ENCODE measurements at places on chromosomes 1 and 21.

DNA sequence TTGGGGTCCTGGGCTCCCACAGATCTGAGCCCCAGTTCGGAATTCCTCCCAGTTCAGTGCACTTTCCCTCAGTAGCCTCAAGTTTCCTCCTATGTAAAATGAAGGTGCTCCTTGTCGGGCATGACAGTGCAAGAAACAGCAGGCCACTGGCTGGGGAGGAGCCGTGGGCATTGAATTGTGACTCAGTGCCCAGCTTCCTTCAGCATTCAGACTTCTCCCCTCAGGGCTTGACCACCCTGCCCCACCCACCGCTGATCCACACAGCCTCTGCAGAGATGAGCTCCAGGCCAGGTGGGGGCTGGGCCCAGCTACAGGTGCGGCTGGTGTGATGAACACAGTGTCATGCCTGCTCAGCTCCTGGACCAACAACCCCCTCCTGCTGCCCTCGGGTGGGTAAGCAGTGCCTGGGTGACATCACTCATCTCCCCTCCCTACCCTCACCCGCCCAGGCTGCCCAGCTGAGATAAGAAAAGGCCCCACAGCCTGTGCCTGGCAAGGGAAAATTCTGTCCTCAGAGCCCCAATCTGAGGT is 4.9 kb downstream of the MOB3C start:
- DNase-seq, result peak; percentile 80

GRCh38 chr1:11828511-11828910 is 19.1 kb downstream of the NPPA start:
- no peak for DNase-seq

GRCh38 chr21:45957981-45958600 is 23.5 kb upstream of the COL6A1 start:
- peak; percentile 92 for DNase-seq

- DNase-seq, result no peak
Measured at GRCh38 chr1:84975035-84975434, 21.9 kb downstream of the MCOLN2 start.

GRCh38 chr1:70819785-70820184 is 227.8 kb downstream of the PTGER3 start:
- DNase-seq, result no peak

DNA sequence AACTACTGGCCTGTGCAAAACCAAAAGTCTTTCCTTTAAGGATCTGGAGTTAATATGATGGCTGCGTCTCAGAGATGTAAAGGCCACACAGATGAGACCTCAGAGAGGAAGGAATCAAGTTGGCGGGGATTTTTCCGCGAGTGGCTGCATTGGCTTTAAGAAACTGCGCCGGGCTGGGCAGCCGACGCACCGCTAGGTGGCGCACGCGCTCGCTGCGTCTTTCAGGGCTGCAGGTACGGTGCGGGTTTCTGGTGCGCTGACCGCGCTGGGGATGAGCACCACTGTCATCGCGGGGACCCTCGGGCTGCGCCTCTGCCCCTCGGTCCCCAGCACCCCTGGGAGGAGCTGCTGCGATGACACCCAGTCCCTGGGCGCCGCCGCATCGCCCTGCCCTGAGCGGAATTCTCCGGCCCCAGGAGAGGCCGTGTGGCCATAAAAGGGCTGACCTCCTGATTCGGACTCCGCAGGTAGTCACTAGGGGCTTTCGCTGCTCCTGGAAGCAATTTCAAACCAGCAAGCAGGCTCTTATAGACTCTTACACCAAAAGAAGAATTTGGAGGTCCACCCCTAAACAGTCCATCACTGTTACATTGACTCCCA is 241.0 kb downstream of the KCNJ6 start:
- DNase-seq, result peak; percentile 88

DNA sequence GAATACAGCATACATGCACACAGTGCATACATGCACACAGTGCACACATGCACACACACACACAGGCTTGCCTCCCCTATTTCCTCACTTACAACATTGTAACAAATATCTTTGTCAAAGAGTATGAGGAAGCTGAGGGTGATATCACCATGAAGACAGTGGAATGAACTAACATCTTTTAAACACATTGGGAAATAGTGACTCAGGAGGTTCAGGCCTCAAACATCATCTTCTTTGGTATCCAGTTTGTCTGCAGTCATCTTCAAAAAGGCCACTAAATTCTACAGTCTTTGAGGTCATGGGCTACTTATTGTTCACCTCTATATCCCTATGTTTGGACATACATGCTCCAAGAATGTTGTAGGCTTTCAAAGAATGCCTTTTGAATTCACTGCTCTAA is 2.1 kb upstream of the LCE2B start:
- DNase-seq, result no peak

DNA sequence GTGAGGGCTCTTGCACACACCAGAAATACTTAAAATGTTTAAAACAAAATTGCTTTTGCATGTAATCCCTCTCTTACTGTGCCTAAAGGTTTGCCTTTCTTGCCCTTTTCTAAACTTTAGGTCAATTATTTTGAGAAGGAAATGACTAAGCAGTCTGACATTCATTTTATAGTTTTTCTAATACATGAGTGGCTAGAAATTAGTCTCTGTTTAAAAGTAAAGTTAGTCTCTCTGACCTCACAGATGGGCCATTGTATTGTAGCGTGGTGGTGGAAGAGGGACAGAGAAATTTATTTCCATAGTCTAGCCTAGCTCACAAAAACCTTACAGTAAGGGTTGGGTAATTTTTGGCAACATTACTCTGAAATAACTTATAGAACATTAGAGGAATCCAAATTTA is 3.6 kb upstream of the COL11A1 start:
- no peak for DNase-seq

DNA sequence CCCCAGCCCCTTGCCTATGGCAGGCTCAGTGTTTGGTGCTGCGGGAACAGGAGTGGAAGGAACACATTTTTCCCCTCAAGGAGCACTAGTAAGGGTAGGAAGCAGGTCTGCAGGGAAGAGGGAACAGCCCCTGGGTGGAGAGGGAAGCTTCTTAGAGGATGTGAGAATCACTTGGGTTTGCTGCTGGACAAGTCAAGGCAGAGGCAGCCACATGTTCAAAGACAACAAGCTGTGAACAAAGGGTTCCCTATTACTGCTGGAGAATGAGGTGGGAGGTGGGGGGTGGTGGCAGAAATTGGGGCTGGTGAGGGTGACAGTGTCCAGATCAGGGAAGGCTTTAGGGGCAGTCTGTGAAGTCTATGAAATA is 24.8 kb upstream of the CITED4 start:
- no peak for DNase-seq

- peak; percentile 34 for DNase-seq
Measured at GRCh38 chr1:172137703-172138454, 282.6 kb upstream of the C1orf105 start.

- DNase-seq, result peak; percentile 90
Measured at GRCh38 chr1:149936170-149936991, at the start of gene MTMR11. Gene MTMR11 (minus strand): TSS chr1:149936879. CDS start chr1:149936647, 232 bp downstream.

DNA sequence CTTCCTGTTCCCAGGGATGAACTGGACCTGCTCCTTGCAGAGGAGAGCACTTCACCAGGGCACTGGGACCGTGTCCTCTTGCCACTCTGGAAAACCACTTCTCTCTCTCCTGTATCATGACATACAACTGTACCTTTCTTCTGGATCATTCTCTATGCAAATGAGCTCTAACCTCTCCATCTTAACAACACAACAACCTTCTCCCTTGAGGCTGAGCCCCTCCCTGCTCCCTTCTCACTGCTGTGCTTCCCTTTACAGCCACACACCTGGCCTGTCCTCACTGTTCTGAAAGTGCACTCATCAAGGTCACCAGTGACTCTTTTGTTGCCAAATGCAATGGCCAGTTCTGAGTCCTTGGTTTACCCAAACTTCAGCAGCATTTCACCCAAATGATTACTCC is 54.5 kb upstream of the MRPS6 start:
- DNase-seq, result no peak

GRCh38 chr21:35044128-35044527 is 5.0 kb downstream of the RUNX1 start:
- no peak for DNase-seq

DNA sequence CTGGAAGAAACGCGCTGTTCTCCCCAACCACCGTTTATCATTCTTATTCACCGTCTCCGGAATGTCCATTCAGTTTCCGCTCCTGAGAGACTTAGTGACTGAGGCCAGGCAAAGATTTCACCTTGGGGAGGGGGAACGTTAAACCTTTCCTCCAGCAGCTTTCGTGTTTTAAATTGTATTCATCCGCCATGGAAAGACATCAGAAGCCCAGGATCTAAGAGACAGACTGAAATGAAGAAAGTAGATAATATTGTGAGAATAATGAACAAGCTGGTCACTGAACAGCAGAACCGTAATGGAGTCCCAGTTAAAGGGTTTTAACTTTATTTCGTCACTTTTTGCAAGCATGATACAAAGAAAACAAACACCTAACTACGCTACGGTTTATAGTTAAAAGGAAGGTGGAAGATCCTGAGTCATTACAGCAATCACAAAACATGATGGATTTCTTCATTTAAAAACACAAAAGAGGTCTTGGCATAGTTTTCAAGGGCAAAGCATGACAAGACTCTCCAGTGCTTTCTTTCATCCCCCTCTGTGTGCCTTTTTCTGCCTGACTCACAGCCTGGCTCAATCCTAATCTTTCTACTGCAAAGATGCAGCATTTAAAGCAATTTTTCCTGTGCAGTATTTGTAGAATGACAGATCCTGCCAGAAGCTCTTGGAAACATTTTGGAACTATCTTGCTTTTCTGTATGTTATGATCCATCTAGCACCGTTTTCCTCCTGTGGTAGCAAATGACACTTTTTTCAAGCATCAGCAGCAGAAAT is 722 bp upstream of the SLC19A2 start:
- DNase-seq, result no peak

GRCh38 chr21:46065215-46065913 is 32.5 kb upstream of the COL6A2 start:
- DNase-seq, result peak; percentile 93

DNA sequence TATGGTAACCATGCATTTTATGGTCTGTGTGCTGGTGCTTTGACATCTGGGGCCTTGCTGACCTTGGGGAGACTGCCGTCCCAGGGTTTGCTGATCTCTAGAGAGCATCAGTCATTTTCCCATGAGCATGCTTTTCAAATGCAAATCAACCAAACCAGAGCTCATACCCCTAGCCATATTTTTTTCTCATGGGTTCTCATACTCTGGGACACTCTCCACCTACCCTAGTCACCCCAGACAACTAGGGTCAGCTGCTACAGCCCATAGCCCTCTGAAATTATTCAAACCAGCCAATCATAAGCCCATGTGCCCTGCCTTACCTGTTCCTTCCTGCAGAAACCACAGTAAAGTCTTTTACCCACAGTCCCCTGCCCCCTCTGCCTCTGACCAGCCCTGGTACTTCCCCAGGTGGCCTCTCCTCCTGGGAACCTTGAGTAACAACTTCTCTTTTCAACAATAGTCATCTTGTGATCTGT is 132.0 kb downstream of the MAP3K21 start:
- no peak for DNase-seq

DNA sequence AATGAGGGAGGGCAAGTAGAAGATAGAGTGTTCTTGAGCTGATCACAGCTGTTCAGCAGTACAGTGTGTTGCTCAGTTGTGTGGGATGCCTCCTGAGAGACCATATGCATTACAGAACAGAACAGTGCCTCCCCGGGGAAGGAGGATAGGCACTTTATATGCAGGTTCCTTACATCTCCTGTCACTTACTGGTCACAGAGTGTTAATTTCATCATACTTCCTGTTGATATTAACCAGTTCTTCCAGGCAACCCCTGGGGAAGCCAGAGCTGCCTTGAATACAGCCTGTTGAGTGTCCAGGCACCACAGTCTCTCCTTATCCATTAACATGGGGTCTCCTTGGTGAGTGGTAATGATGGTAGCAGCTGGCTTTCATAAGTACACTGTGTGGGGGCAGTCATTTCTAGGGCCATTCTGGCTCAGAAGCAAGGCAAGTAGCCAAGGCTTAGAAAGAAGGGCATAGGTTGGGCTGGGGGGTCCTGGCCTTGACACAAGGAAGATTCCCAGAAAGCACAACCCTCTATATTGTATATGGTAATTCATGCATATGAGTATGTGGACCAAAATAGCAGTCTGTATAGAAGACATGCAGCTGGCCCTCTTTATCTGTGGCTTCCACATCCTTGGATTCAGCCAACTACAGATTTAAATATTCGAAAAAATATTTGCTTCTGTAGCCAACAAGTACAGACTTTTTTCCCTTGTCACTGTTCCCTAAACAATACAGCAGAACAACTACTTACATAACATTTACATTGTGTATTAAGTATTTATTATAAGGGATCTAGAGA is 142.4 kb downstream of the ZP4 start:
- no peak for DNase-seq

DNA sequence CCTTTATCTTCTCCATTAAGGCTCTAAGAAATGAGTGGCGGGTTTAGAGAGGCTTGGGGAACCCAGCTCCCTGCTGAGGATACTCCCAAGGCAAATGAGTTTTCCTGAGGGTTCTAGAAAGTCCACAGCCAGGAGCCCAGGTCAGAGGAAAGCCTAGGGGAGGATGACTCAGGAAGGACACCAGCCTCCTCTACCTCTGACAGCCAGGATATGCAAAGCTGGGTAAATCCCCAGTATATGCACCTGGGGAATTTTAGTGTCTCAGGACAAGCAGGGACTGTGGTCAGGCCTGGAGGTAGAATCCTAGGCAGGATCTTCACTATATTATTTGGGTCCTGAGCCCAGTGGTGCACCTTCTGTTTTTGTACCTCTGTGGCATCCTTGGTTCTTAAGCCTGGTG is 23.5 kb upstream of the WNT4 start:
- DNase-seq, result peak; percentile 67

GRCh38 chr1:169348383-169349036 is 19.1 kb downstream of the NME7 start:
- DNase-seq, result no peak

GRCh38 chr1:167293057-167293456 is 72.4 kb downstream of the POU2F1 start:
- DNase-seq, result no peak

GRCh38 chr1:243686159-243686558 is 163.9 kb downstream of the AKT3 start:
- peak; percentile 41 for DNase-seq

- DNase-seq, result peak; percentile 75
Measured at GRCh38 chr1:205518661-205519540, 14.4 kb downstream of the CDK18 start.

- DNase-seq, result no peak
Measured at GRCh38 chr1:211495584-211495983, 3.6 kb upstream of the RD3 start.

- no peak for DNase-seq
Measured at GRCh38 chr1:37056325-37056724, 22.0 kb upstream of the GRIK3 start.

- DNase-seq, result no peak
Measured at GRCh38 chr1:226880372-226881287, 10.2 kb downstream of the PSEN2 start.

- DNase-seq, result no peak
Measured at GRCh38 chr1:182309631-182310351, 81.8 kb downstream of the GLUL start.

DNA sequence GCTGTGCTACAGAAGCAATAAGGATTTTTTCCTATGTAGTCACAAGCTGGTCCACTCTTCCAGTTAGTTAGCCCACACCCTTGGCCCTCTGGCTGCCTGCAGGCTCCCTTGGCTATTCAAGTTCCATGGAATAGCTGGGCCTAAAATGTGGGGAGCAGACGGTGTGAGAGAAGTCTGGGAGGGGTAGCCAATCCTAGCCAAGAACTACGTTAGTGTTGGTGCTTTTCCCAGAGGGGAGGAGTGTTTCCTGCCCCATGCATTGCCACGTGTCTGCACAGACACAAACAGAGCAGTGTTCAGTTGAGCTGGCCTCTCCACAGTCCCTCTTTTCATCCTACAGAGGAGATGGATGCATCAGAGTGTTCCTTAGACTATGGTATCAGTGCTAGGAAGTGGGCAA is 59.0 kb upstream of the IPO9 start:
- DNase-seq, result no peak

GRCh38 chr21:34039678-34040382 is 33.5 kb upstream of the MRPS6 start:
- DNase-seq, result no peak

GRCh38 chr21:37072274-37072987 is 440 bp downstream of the PIGP start:
- peak; percentile 83 for DNase-seq
